ENCODE measurements at places on chromosomes 11 and 22. TPM values are rescaled to one million over a fixed set of nuclear protein-coding genes. Genes with fewer than 3 reads are reported as not detected.
A peak's percentile ranks its signal among the peaks of the same experiment; 100 is the strongest.

PHOX2A gene
- not detected for total RNA-seq

SLC5A12 gene
- 0.06 TPM for total RNA-seq

UVRAG gene
- 23.4 TPM for total RNA-seq

NLRP14 gene
- 0.31 TPM for total RNA-seq

GRCh38 chr11:30488304-30488998, 97.7 kb downstream of the MPPED2 start:
- DNase-seq: peak; percentile 92
- H3K4me3 ChIP-seq: no peak overlapping the region
- H3K36me3 ChIP-seq: no peaks in the 10 kb centered on the region
- H3K27me3 ChIP-seq: no peaks in the 10 kb centered on the region
- no peak overlapping the region for H3K27ac ChIP-seq
- H3K4me1 ChIP-seq: peaks cover 21% of the 10 kb centered on the region

DNA sequence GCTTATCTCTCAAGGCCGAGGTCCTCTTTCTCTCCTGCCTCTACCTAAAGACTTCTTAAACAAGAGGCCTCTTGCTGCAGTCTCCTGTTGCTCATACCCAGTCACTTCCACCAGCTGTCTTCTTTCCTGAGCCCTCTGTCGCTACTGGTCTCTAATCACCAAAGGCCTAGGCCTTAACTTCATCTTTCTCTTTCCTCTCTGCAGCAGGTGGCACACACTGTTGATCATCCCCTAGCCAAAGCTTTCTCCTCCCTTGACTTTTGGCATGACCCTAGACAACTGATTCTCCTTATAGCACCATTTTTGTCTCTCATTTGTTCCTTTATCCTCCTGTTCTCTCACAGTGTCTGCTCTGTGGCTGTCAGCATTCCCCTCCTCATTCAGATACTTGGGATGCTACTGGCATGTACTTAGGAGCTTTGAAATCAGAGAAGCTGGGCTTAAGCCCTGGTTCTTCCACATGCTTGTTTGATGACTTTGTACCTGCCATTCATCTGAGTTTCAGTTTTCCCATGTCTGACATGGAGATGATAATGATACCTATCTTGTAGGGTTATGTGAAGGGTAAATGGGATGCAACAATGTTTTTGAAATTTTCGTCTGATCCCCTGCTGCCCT, 22.4 kb downstream of the ENDOD1 start:
- no peaks in the 10 kb centered on the region for H3K27me3 ChIP-seq
- H3K4me3 ChIP-seq: no peak overlapping the region
- no peaks in the 10 kb centered on the region for H3K36me3 ChIP-seq
- DNase-seq: no peak
- no peak overlapping the region for H3K27ac ChIP-seq
- H3K4me1 ChIP-seq: peaks cover 5% of the 10 kb centered on the region

DNA sequence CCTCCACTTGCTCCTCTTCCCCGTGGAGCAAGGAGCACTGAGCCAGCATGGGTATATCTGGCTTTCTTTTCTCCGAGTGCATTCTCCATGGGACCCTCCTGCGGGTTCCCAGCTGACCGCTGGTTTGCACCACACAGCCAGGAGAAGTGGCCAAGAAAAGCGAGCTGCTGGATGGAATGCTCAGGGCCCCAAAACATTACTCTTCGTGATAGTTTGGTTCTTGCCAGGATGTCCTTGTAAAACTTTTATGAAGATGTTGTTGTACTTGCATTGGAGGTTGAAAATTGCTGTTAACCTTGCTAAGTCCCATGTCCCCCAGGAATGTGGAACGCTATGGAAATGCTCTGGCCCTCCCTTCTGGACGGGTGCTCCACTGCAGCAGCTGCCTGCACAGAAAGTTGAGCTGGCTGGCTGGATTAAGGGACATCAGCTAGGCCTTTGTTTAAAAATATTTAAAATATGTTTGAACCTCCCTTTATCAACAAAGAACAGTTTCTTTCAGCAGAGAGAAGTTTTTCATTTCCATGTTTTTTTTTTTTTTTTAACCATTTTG, 68.7 kb downstream of the ZNRF3 start:
- H3K27ac ChIP-seq: no peak overlapping the region
- H3K4me3 ChIP-seq: no peak overlapping the region
- peak; percentile 50 for DNase-seq

- H3K27me3 ChIP-seq: no peaks in the 10 kb centered on the region
- no peak overlapping the region for H3K27ac ChIP-seq
- no peak overlapping the region for H3K4me3 ChIP-seq
- no peak for DNase-seq
Measured at GRCh38 chr22:46957521-46957920, 195.1 kb downstream of the TBC1D22A start.

PARVG gene
- 49.6 TPM for total RNA-seq

- DNase-seq: no peak
- no peak overlapping the region for H3K27ac ChIP-seq
- no peak overlapping the region for H3K4me3 ChIP-seq
- H3K27me3 ChIP-seq: no peaks in the 10 kb centered on the region
Measured at GRCh38 chr22:27982630-27983180, 63.6 kb upstream of the PITPNB start.

GRCh38 chr22:48807155-48807554, 1020.5 kb downstream of the BRD1 start:
- H3K27ac ChIP-seq: no peak overlapping the region
- no peak overlapping the region for H3K4me3 ChIP-seq
- H3K36me3 ChIP-seq: no peaks in the 10 kb centered on the region
- no peaks in the 10 kb centered on the region for H3K4me1 ChIP-seq

DNA sequence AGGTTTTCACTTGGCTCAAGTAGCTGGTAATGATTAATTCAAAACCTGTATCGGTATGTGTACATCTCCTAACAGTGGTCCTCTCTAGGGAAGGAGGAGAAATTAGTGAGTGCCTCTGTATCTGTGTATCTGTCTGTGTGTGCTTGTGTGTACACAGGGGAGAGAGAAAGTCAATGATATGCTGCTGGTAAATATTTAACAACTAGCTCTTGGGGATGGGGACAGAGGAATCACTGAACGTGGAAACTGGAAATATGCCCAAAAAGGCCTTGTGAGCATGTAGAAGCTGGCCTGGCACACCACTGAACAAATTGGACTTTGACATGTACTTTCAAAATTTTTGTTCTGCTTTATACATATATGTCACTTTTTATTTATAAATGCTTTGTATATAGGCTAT, 214.0 kb upstream of the SYN3 start:
- H3K4me3 ChIP-seq: no peak overlapping the region
- peaks cover 1% of the 10 kb centered on the region for H3K36me3 ChIP-seq
- H3K27ac ChIP-seq: no peak overlapping the region

GRCh38 chr11:69666261-69666660, 8.9 kb downstream of the LTO1 start:
- no peaks in the 10 kb centered on the region for H3K27me3 ChIP-seq
- H3K4me3 ChIP-seq: no peak overlapping the region
- DNase-seq: no peak

LRP4 gene
- total RNA-seq: 3.3 TPM

IFITM10 gene
- 0.40 TPM for total RNA-seq

GRCh38 chr11:27216270-27217149, 146.5 kb downstream of the CCDC34 start:
- H3K4me1 ChIP-seq: peaks cover 3% of the 10 kb centered on the region
- no peaks in the 10 kb centered on the region for H3K36me3 ChIP-seq
- no peak overlapping the region for H3K4me3 ChIP-seq
- peaks cover 3% of the 10 kb centered on the region for H3K27me3 ChIP-seq

GRCh38 chr22:29780748-29781676, 13.8 kb downstream of the UQCR10 start:
- H3K27me3 ChIP-seq: no peaks in the 10 kb centered on the region
- no peak overlapping the region for H3K4me3 ChIP-seq
- H3K36me3 ChIP-seq: no peaks in the 10 kb centered on the region
- H3K4me1 ChIP-seq: no peaks in the 10 kb centered on the region
- H3K27ac ChIP-seq: peak overlapping the region; percentile 35

NCR3LG1 gene
- total RNA-seq: 1.3 TPM

DNA sequence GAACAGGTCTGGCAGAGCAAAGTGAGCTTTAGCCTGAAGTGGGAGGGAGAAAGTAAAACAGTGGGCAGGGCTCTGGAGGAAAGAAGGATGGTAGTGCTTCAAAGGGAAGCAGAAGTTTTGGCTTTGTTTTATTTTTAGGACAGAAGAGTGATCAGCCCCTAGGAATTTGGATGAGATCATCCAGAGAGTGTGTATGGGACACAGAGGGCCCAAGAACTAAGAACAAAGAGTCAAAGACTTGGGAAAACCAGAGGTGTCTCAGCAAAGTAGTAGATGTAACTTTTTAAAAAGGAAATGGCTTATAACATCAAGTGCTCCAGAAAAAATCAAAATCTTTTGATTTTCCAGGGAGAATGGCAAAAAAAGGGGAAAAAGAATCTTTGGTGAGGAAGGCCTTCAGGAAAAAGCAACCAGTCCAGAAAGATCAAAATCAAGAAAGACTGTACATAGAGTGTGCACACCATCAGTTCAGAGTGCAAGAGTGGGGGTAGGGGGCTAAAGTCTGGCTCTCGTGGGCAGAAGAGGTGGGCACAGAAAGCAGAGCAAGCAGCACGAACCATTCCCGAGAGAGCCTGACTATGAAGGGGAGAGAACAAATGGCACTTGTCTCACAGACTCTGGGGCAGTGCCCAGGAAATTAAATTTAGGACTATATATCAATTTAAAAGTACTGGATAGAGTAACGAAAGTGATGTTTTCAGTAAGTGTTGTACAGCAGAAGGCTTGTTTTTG, 30.0 kb downstream of the MAPK1 start:
- H3K27ac ChIP-seq: peak overlapping the region; percentile 51
- no peaks in the 10 kb centered on the region for H3K36me3 ChIP-seq
- H3K27me3 ChIP-seq: no peaks in the 10 kb centered on the region
- peaks cover 3% of the 10 kb centered on the region for H3K4me1 ChIP-seq
- no peak overlapping the region for H3K4me3 ChIP-seq

GRCh38 chr11:90594658-90595057, 371.8 kb upstream of the CHORDC1 start:
- no peak for DNase-seq
- H3K4me1 ChIP-seq: no peaks in the 10 kb centered on the region
- H3K27me3 ChIP-seq: no peaks in the 10 kb centered on the region
- H3K27ac ChIP-seq: no peak overlapping the region

DNA sequence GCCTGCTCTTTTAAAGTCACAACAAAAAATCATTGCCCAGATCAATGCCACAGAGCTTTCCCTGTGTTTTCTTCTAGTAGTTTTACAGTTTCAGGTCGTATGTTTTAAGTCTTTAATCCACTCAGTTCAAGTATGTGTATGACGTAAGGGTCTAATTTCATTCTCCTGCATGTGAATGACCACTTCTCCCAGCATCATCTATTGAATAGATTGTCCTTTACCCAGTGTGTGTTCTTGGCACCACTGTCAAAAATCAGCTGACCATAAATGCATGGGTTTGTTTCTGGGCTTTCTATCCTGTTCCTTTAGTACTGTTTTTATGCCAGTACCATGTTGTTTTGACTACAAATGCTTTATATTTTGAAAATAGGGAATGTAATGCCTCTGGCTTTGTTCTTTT, 28.1 kb downstream of the INTS4 start:
- H3K27ac ChIP-seq: no peak overlapping the region
- no peaks in the 10 kb centered on the region for H3K4me1 ChIP-seq
- no peaks in the 10 kb centered on the region for H3K27me3 ChIP-seq
- no peak overlapping the region for H3K4me3 ChIP-seq
- H3K36me3 ChIP-seq: peaks cover 14% of the 10 kb centered on the region
- DNase-seq: no peak

- no peak for DNase-seq
- no peaks in the 10 kb centered on the region for H3K36me3 ChIP-seq
- H3K4me1 ChIP-seq: no peaks in the 10 kb centered on the region
- no peaks in the 10 kb centered on the region for H3K27me3 ChIP-seq
- H3K4me3 ChIP-seq: no peak overlapping the region
- H3K27ac ChIP-seq: no peak overlapping the region
Measured at GRCh38 chr11:47021527-47021818, 84.9 kb downstream of the CSTPP1 start.

GRCh38 chr11:66429983-66430602, 8.6 kb downstream of the MRPL11 start:
- H3K36me3 ChIP-seq: peaks cover 3% of the 10 kb centered on the region
- no peaks in the 10 kb centered on the region for H3K4me1 ChIP-seq
- DNase-seq: peak; percentile 65
- H3K27ac ChIP-seq: no peak overlapping the region
- H3K4me3 ChIP-seq: no peak overlapping the region

SLC22A25 gene
- total RNA-seq: not detected

DNA sequence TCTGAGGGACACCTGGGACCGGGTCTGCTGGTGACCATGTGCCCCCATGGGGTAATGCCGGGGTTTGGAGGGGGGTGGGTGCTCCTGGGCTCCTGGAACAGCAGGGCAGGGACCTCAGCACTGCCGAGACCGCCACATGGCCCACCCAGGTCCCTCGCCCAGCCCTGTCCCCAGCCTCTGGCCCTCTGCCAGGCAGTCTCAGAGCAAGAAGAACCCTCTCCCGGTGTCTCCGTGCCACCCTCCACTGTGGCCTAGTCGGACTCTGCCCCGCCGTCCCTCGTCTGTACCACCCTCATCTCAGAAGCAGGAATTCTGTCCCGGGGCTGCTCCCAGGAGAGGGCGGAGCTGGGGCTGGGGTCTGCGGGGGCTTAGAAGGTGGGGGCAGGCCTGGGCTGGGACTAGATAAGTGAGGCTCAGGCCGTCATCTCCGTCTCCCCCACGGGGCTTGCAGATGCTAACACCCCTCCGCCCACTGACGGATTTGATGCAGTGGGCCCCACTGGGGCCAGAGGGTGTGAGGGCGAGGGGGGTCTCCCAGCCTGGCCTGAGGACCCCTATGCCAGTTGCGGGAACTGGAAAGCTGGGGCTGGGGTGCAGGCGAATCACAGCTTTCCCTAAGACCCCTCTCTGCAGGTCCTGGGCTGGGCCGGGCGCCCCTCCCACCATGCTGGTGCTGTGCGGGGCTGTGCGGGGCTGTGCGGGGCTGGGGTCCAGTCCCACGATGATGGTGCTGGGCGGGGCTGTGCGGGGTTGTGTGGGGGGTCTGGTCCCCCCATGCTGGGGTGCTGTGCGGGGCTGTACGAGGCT, 1.1 kb downstream of the MUC5AC start:
- H3K4me3 ChIP-seq: no peak overlapping the region
- no peaks in the 10 kb centered on the region for H3K27me3 ChIP-seq
- no peak overlapping the region for H3K27ac ChIP-seq
- H3K4me1 ChIP-seq: no peaks in the 10 kb centered on the region
- no peak for DNase-seq
- no peaks in the 10 kb centered on the region for H3K36me3 ChIP-seq

GRCh38 chr11:57430952-57431351, 4.0 kb upstream of the SLC43A3 start:
- no peak overlapping the region for H3K4me3 ChIP-seq
- no peaks in the 10 kb centered on the region for H3K27me3 ChIP-seq
- peaks cover 7% of the 10 kb centered on the region for H3K4me1 ChIP-seq
- no peak for DNase-seq
- H3K36me3 ChIP-seq: no peaks in the 10 kb centered on the region

DNA sequence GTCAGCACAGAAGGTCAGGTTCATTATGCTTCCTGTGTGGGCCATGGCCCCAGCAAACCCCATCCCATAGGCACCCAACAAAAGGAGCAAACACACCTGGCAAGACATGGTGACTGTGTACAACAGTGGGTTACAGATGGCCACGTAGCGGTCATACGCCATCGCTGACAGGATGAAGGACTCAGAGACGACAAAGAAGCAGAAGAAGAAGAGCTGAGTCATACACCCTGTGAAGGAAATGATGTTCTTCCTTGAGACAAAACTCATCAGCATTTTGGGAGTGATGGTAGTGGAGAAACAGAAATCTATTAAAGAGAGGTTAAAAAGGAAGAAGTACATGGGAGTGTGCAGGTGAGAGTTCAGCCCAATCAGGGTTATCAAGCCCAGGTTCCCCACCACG, 309 bp downstream of the OR8B12 start:
- no peaks in the 10 kb centered on the region for H3K27me3 ChIP-seq
- H3K36me3 ChIP-seq: no peaks in the 10 kb centered on the region
- no peak overlapping the region for H3K4me3 ChIP-seq
- no peaks in the 10 kb centered on the region for H3K4me1 ChIP-seq
- H3K27ac ChIP-seq: no peak overlapping the region

Data from lung (tissue), 17 donors.